GM10248 (cell line): ENCODE measurements at places on chromosomes 7 and 10.

DNA sequence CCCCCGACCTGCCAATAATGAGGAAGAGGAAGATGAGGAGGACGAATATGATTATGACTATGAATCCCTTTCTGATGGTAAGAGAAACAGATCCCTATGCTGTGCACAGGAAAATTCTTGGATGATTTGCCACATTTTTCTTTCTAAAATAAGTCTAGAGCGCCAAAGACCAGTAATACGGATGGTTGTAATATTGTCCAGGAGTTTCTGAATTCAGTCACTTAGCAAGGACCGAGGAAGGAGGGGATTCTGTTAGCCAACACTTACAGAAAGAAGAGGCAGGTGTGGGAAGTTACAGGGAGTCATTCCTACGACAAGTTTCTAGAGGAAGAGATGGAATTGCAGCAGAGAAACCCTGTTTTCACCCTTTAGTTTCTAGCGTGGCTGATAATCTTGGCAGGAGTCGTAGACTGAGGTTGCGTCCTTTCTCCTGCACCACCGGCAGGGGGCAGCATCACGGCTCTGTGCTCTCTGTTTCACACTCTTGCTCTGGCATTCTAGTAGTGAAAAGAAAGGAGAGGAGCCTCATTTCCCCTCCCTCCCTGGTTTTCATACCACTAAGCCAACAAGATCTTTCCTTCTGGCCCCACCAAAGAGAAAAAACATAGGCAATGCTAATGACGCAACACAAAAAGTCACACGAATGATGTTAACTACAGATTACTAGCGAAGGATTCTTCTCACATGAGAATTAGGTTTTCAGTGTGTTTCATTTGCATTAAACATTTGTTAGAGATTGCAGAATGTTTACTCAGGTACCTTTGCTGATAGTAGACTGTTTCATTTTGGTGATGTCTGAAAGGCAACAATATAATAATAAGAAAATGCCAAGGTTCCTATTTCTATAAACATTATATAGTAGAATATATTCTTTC is 82.7 kb downstream of the NOC3L start:
- peak; percentile 48 for DNase-seq

GRCh38 chr10:34612446-34612845 is 202.7 kb downstream of the PARD3 start:
- DNase-seq = no peak

DNA sequence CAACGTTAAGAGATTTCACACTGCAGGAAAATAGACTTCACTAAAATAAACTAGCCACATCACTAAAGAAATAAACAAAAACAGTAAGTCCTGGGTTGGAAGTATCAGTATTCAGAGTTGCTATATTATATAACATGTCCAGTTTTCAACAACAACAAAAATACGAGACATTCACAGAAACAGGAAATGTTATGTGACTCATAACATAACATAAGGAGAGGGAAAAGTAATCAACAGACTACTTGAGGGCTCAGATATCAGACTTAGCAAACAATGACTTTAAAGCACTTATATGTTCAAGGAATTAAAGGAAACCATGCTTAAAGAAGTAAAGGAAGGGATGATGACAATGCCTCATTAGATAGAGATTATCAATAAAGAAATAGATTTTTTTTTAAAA is 73.5 kb upstream of the MKLN1 start:
- no peak for DNase-seq

DNA sequence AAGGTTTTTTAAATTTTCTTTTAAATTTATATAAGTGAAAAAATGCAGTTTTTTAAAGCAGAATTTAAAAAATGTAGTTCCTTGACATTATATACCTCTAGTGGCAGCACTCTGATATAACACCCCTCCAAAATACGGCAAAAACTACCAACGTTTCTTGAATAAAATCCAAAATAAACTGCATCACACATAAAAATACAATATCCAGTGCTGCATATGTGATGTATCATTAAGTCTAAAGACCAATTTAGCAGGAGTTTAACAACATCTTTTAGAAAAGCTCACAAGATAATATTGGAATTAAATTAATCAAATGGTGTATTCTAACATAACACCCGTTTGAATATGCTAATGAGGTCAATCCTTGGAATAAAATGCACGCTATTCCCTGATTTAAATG is 1.4 kb downstream of the TCERG1L start:
- no peak for DNase-seq

DNA sequence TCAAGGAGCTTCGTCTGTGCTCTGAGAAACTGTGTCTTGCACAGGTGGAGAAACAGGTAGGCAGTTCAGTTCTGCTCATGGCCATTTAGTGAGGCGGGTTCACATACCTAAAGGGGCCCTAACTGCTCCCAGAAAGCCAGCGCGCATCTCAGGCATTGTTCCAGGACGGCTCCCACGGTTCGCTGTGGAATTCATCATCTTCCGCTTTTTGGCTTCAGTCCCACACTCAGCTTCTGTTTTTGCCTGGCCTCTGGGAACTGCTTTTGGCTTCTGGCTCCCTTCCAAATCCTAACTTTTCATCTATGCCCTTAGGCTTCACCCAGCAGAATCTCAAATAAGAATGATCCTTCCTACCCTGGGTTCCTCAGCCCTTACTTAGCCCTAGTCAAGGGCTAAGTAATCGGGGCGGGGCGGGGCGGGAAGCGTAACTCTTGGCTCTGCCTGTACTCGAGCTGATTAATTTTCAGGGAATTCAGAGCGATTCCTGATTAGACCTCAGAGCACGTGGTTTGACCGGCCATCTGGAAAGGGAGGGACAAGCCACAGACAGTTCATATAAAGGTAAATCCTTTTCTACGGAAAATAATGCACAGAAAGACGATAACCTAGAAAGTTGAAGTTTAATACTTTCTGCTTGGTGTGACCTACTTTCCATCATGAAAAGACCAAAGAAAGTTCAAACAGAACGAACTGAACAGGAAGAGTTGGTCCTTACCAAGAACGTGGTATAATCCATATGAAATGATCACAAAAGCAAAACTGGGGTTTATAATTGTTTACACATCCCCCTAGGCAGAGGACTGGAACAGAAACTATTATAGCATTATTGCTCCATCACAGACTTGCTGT is 105.7 kb downstream of the ST8SIA6 start:
- DNase-seq = no peak

GRCh38 chr10:84008878-84009277 is 130.4 kb upstream of the GHITM start:
- peak; percentile 50 for DNase-seq

- no peak for DNase-seq
These were observed 4.8 kb downstream of the VSTM2A start for GRCh38 chr7:54546986-54547314.

- no peak for DNase-seq
These were observed 152.4 kb upstream of the ADO start for GRCh38 chr10:62652114-62652513.
